Lung (tissue), 17 donors: ENCODE measurements at places on chromosomes 2 and 18. TPM values are rescaled to one million over a fixed set of nuclear protein-coding genes. Genes with fewer than 3 reads are reported as not detected.

The SATB2 gene
- polyA plus RNA-seq: 0.75 TPM

GRCh38 chr2:215777465-215778044 is 235.8 kb downstream of the MREG start:
- no peak overlapping the region for H3K4me3 ChIP-seq
- no peaks in the 10 kb centered on the region for H3K4me1 ChIP-seq
- H3K27ac ChIP-seq: no peak overlapping the region
- no peaks in the 10 kb centered on the region for H3K27me3 ChIP-seq

DNA sequence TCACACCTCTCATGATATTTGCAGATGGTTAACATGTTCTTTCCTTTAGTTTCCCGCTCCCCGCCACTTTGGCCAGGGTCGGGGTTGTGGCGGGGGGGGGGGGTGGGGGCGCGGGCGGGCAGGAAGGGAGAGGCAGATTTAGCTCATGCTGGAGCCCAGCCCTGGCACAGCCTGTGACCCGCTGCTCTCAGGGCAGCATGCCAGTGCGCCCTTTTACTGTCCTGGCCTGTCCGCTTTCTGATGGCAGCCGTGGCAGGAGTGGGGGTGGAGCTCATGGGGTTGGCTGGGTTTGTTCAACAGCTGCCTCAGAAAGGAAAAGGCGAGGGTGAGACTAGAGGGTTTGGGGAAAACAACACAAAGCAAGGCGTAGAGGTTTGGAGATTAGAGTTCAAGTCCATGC is 56.1 kb downstream of the TNP1 start:
- H3K27ac ChIP-seq: no peak overlapping the region
- H3K27me3 ChIP-seq: no peaks in the 10 kb centered on the region
- no peak overlapping the region for H3K4me3 ChIP-seq
- H3K36me3 ChIP-seq: no peaks in the 10 kb centered on the region
- no peak for DNase-seq
- no peaks in the 10 kb centered on the region for H3K4me1 ChIP-seq

The NT5DC4 gene
- 0.53 TPM for polyA plus RNA-seq

The MAPRE2 gene
- 13.3 TPM for polyA plus RNA-seq
